ENCODE measurements at places on chromosomes 2 and 18.

DNA sequence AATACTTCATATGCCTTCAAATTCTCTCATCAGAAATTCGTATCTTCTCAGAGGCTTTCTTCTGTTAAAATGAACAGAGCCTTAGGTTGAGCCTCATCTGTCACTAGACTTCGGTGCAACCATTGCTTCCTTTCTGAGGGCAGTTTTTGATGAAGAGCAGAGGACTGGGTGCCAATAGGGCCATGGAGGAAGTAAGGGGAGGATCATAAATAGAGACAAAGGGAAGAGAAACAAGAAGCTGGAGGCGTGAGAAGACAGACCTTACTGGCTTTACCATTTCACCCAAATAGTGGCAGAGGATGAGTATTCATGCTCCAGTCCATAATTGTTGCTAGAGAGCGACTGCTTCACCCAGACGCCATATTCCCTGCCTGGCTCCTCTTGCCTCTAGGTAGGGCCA, 215.6 kb upstream of the PKDCC start:
- no peak for DNase-seq

GRCh38 chr2:182952741-182953450, 85.4 kb downstream of the NCKAP1 start:
- DNase-seq, result no peak

GRCh38 chr2:221758076-221758475, 186.0 kb upstream of the EPHA4 start:
- no peak for DNase-seq

- DNase-seq, result no peak
These were observed 227.7 kb upstream of the ZEB2 start for GRCh38 chr2:144747571-144747970.

DNA sequence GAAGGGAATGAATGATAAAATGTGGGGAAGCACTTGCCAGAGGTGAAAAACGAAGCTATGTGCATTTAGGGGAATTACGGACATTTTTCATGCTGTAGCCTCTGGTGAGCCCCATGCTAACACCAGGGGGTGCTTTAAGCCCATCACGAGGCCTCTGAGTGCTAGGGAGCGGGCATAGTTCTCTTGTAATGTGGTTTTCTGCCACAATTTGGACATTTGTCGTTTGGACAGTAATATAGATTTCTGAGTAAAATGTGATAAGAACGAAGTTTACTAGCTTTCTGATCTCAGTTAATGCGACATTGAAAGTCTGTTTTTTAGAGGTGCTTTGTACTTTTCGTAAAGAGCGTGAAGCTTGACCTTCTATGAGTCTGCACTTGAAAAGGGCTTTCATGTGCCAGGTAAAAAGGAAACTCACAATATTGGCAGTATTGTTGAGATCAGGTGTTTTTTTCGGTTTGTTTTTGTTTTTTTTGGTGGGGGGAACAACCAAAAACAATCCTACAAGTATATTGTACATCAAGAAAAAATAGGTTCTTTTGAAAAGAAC, 50.6 kb downstream of the TRAF3IP1 start:
- no peak for DNase-seq

DNA sequence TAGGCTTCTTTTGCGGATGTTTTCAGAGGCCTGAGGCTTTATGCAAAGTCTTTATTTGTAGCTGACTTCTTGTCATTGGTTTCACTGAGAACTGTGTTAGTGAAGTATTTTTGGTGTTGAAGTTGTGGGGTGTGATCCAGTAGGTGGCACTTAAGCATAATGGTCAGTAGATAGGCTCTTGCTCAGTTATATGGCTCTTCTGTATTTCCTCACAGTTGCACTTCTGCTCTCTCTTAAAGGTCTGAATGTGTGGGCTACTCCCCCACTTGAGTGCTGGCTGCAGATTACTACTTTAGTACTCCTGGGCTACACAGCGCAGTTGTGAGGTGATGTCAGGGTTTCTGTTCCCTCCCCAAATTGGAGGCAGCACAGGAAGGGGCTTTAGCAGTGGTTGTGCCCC, 133.8 kb upstream of the SCN7A start:
- no peak for DNase-seq

DNA sequence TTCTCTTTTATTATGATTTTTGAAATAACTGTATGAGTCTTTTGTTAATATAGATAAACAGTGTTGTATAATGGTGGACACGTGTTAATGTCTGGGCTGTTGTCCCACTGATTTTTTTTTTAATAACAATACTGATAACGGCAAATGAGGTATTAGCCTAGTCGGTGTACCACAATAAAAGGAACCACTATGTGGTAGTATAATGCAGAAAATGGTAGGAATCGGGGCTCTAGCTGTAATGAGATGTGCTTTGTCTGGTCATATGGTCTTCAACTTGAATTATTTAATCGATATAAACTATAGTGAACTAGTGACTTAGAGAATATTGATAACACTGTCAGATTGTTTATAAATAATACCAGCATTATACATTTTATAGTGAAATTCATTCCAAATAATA, 517.9 kb upstream of the SPHKAP start:
- DNase-seq, result no peak

DNA sequence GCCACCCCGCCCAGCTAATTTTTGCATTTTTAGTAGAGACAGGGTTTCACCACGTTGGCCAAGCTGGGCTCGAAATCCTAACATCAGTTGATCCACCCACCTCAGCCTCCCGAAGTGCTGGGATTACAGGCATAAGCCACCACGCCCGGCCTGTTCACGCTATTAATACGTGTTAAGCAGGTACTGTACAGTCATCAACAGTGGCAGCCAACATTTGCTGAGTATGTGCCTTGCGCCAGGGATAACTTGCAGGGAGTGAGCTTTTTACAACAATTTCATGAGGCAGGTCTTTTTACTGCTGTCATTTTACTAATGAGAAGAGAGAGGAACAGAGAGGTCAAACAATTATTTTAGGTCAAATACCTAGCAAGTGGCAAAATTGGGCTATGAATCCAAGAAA, 115.2 kb downstream of the AP1S3 start:
- DNase-seq, result no peak

GRCh38 chr2:102141970-102142828, at the start of gene IL1R1:
Gene IL1R1, plus strand, starts transcription at chr2:102142746. Its CDS starts 14,979 bp downstream, at chr2:102157725.
- no peak for DNase-seq

- DNase-seq, result peak; percentile 32
These were observed 67.4 kb downstream of the BIN1 start for GRCh38 chr2:127039387-127040031.

DNA sequence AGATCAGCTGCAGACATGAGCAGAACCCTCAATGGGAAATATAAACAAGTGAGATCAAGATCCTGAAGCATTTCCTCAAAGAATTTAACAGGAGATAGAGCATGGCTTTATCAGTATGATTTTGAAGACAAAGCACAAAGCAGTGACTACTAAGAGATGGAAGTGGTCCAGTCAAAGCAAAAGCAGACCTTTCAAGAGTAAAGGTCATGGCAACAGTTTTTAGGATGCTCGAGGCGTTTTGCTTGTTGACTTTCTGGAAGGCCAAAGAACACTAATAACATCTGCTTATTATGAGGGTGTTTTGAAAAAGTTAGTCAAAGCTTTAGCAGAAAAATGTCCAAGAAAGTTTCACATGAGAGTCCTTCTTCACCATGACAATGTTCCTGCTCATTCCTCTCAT, 128.5 kb downstream of the KCNE4 start:
- DNase-seq, result no peak

GRCh38 chr18:41504316-41504715, 450.7 kb upstream of the PIK3C3 start:
- no peak for DNase-seq

DNA sequence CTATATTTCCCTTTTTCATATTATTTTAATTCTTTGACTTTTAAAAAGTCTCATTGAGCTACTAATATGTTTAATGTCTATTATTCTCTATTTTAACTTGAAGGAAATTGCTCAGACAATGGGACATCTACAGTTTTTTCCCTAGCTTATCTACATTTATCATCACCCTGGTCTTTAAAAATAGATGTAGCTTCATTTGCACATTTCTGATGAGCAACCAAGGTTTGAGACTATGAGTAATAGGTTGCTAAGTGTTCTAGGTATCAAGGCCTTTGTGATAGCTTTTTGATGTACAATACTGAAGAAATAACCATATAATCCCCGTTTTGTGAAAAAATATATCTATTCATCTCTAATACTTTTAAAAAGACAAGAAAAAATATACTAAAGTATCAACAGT, 47.0 kb downstream of the STAT4 start:
- DNase-seq, result no peak

GRCh38 chr18:26546875-26547645, 1.3 kb downstream of the KCTD1 start:
- no peak for DNase-seq

DNA sequence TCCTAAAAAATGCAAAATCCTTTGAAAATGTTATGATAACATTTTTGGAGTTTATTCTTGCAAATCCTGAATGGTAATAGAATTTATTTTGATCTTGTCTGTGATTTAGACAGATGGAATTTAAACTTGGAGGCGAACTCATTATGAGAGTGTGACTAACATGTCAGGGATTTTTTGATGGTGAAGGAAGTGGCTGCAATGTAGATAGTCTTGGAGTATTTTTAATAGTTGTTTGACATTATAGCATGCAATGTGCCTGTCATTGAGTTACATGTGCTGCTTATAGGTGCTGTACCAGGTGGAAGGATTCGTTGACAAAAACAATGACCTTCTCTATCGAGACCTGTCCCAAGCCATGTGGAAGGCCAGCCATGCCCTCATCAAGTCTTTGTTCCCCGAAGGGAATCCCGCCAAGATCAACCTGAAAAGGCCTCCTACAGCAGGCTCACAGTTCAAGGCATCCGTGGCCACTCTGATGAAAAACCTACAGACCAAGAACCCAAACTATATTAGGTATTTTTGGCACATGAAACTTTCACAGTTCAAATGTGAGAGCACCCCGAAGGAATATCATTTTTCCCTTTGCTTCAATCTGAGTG, 141.8 kb downstream of the MYO1B start:
- no peak for DNase-seq

- no peak for DNase-seq
These were observed 15.4 kb downstream of the ZBTB7C start for GRCh38 chr18:48393776-48394175.

- no peak for DNase-seq
These were observed 104.5 kb downstream of the GPD2 start for GRCh38 chr2:156540706-156541105.

- DNase-seq, result no peak
These were observed 36.0 kb downstream of the FARP2 start for GRCh38 chr2:241391892-241392665.

GRCh38 chr18:44883671-44884070, 203.0 kb downstream of the SETBP1 start:
- no peak for DNase-seq

DNA sequence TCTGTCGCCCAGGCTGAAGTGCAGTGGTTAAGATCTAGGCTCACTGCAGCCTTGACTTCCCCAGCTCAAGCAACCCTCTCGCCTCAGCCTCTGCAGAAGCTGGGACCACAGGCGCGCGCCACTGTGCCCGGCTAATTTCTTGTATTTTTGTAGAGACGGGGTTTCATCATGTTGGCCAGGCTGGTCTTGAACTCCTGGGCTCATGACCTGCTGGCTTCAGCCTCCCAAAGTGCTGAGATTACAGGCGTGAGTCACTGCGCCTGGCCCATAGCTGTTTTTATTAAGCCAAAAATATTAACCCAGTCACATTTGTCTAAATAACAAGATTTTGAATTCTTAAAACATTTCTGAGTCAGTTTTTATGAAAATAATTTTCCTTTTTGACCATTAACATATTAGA, 6.3 kb upstream of the SFT2D3 start:
- no peak for DNase-seq

GRCh38 chr2:105380432-105381100, 18.3 kb downstream of the FHL2 start:
- DNase-seq, result no peak

- no peak for DNase-seq
These were observed 653.5 kb upstream of the LRRTM4 start for GRCh38 chr2:78175645-78176044.

GRCh38 chr18:79019881-79020280, 40.3 kb downstream of the SALL3 start:
- DNase-seq, result no peak

- DNase-seq, result no peak
These were observed 79.5 kb downstream of the EVA1A start for GRCh38 chr2:75480971-75481836.

GRCh38 chr2:2464643-2465042, 133.6 kb upstream of the MYT1L start:
- no peak for DNase-seq

GRCh38 chr2:108278631-108279030, 10.1 kb upstream of the SULT1C2 start:
- no peak for DNase-seq

GRCh38 chr2:70396612-70397011, 94.7 kb upstream of the FAM136A start:
- DNase-seq, result no peak

DNA sequence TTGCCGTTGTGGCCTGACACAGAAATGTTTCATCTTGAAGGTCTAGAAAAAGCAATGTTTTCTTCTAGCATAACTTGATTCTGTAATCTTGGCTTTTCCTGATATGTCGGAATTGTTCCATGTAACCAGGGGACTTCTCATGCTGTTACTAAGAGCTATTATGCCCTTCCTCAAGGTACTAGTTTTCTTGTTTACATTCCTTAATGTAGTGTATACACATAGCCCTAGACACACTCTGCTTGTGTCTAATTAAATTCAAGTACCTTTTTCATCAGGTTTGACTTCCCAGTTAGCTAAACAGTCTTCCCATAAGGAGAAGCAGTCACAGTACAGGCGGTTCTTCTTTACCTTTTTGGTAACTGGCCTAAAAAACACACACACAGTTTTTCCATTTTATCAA, 122.8 kb upstream of the MSH6 start:
- DNase-seq, result no peak

DNA sequence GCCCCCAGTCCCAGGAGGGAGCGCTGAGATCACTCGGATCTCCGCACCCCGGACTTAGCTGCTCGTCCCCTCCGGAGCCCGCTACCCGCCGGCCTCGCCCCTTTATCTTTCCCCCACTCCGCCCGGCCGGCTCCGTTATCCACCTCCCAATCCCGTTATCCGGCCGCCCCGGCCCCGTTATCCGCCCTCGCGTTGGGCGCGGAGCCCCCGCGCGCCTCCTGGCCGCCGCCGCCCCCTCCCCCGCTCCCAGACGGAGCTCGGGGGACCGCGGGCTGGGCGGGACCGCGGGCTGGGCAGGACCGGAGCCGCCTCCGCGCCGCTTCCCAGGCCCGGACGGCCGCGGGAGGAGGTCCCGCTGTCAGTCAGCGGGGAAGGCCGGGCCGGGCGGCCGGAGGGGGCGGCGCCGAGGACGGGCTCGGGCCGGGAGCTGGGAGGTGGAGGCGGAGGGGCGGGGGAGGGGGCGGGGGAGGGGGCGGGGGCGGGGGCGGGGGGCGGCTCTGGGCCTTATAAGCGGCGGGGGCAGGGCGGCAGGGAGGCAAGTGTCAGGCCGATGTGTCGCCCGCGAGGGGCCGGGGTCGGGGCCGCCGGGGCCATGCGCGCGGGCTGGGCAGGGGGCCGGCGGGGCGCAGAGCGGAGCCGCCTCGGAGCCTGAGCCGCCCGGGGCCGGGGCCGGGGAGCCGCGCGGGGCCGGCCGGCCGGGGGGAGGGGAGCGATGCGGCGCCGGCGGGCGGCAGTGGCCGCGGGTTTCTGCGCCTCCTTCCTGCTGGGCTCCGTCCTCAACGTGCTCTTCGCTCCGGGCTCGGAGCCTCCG, at the start of gene PKDCC:
Gene PKDCC, plus strand, starts transcription at position 534 of the 811 bp plus-strand sequence. Its CDS starts 179 bp downstream, at position 713.
- DNase-seq, result peak; percentile 80

GRCh38 chr2:1693723-1694122, 50.6 kb downstream of the PXDN start:
- DNase-seq, result no peak

All from GM12892 (cell line).